ENCODE measurements at places on chromosomes 11 and 22.

GRCh38 chr11:118565051-118565450 is 680 bp downstream of the IFT46 start:
- DNase-seq = no peak

DNA sequence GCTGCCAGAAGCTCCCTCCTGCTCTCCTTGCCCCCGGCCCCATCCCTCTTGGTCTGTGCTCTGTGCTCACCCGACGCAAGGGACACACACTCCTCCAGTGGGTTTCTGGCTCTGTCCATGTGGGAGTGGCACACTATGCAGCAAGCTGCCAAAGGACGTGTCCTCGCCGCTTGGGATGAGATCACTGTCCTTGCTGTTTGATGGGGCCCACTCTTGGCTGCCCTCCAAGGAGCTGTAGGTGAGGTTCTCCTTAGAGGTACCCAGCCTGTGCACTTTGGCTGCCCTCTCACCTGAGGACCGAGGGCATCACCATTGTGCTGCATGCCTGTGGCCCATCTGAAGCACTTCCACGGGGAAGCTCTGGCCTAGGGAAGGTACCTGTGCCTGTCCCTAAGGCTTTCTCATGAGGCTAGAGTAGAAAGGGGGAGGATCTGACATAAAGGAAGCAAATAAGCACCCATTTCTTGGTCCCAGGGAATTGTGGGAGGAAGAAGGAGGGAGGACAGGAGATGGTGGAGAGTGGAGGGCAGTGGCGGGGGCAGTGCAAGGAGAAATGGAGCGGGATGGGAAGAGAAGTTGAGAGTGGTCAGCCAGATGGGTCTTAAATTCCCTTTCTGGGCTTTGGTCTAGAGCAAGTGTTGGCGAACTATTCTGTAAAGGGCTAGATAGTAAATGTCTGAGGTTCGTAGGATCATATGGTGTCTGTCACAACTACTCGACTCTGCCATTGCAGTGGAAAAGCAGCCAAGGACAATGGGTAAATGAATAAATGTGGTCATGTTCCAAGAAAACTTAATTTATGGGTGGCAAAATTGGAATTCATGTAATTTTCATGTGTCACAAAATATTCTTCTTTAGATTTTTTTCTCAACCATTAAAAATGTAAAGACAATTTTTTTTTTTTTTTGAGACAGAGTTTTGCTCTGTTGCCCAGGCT is 47.0 kb upstream of the AMPD3 start:
- no peak for DNase-seq

DNA sequence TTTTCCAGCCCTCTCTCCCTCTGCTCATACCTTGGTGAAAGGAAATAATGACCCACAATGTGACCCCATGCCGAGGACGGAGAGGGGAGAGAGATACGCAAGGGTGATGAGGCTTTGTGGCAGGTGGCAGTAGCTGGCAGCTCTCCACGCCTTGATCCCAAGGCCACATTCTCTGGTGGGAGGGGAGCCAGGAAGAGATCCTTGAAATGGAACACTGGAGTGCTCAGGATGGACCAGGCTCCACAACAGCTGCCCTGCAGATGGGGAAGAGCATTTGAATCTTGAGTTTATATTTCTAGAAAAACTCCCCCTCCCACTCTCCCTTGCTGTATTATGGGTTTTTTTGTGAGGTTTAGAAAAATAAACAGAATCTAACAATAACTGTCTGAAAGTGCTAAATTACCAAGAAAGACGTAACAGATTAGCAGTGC is 61.6 kb upstream of the CDON start:
- DNase-seq = no peak

- DNase-seq = no peak
These were observed 139.2 kb downstream of the WNT11 start for GRCh38 chr11:76067099-76067498.

DNA sequence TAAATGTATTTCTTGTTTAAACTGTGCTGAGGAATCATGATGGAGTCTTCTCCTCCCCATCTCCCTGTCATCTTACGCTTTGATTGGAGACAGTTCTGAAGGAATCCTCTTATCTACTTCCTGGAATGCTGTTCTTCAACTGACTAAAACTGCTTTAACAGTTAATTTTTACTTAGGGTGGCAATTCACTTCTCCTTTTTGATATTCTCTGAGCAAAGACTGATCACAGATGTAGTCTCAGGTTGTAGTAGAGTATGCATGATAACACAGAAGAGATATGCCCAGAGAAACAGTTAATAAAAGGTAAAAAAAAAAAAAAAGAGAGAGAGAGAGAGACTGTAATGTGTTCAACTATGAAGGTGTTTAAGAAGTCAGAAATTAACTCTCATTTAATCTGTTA is 1.4 kb upstream of the CASP5 start:
- no peak for DNase-seq

DNA sequence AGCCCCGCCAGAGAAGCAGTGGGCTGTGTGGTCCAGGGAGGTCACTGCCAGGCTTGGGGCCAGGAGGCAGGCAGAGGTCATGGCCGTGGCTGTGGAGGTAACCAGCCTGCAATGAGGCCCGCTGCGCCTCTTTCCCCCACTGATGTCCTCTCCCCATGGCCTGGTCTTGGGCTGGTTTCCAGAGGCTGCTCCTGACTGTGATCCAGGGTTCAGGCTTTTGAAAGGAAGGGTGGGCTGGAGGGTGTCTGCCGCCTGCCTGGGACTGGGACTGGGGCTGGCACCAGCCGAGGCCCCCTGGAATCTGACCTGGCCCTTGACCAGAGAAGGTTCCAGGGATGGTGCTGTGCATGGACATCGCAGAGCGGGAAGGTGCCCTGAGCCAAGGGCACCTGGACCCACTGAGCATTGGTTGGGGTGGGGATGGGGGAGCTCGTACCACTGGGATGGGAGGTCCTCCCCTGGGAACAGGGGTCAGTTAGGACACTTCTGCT is 59.6 kb upstream of the THY1 start:
- DNase-seq = no peak

DNA sequence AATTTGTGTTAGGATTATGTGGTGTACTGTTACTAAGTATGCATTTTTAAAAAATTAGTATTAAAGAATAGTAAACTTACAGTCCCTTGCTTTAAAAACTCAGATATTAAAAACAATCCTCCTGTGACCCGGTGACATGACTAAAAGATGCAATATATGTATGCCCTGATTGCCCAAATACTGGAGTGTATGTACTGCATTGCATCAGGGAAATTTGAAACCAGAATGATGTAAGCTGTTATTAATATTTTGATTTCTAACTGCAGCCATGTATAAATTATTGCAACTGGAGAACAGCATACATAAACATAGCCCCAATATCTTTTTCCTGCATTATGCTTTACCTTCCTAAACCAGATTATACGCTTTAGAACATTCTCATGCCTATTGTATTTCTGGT is 3.7 kb upstream of the HSPA8 start:
- DNase-seq = no peak

GRCh38 chr11:32440312-32440908 is 5.1 kb upstream of the WT1 start:
- DNase-seq = no peak

GRCh38 chr22:44406341-44407170 is 91.5 kb downstream of the RTL6 start:
- DNase-seq = no peak

DNA sequence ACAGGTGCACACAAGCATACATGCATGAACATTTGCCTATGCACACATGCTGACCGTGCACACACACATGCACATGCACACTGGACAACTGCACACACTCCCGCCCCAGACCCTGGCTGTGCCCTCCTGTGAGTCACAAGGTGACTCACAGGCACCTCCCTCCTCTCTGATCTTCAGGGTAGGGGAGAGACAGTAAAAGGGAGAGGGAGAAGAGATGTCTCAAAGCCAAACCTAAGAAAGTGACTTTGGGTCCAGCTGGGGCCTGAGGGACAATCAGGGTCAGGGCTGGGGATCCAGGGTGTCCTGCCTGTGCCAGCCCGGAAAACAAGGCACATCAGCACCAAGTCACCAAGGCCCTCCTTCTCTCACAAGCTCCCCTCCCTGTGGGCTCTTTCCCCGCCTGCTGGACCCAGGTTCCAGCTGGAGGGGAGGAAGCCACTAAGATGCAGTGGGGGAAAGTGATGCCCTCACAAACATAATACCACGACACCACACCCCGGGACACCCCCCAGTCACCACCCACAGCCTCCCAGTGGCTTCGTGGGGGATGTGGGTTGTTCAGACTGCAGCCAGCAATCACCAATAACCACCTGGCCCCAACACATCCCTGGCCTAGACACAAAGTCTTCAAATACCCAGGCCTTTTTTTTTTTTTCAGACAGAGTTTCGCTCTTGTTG is 39.3 kb downstream of the PDGFB start:
- DNase-seq = no peak

GRCh38 chr11:2452321-2453012 is 7.7 kb downstream of the KCNQ1 start:
- no peak for DNase-seq

GRCh38 chr11:27495710-27496300 is 10.8 kb downstream of the LIN7C start:
- DNase-seq = no peak

Measured in HEK293T (cell line).